ENCODE measurements at places on chromosomes 11 and 22. TPM values are rescaled to one million over a fixed set of nuclear protein-coding genes. Genes with fewer than 3 reads are reported as not detected.

TUBA8 gene
- 1.8 TPM for total RNA-seq

RGL4 gene
- total RNA-seq, result not detected

CLMP gene
- total RNA-seq, result 24.8 TPM

MSANTD4 gene
- 18.1 TPM for total RNA-seq

DAGLA gene
- 5.1 TPM for total RNA-seq

ZC3H12C gene
- 9.7 TPM for total RNA-seq

P4HA3 gene
- 6.1 TPM for total RNA-seq

ABTB2 gene
- 0.89 TPM for total RNA-seq

NPTXR gene
- total RNA-seq, result 4.8 TPM

FAM83F gene
- not detected for total RNA-seq

LRP4 gene
- total RNA-seq, result 54.1 TPM

TMEM179B gene
- total RNA-seq, result 46.7 TPM

BTG4 gene
- not detected for total RNA-seq

APOA4 gene
- not detected for total RNA-seq

MB gene
- total RNA-seq, result not detected

DNA sequence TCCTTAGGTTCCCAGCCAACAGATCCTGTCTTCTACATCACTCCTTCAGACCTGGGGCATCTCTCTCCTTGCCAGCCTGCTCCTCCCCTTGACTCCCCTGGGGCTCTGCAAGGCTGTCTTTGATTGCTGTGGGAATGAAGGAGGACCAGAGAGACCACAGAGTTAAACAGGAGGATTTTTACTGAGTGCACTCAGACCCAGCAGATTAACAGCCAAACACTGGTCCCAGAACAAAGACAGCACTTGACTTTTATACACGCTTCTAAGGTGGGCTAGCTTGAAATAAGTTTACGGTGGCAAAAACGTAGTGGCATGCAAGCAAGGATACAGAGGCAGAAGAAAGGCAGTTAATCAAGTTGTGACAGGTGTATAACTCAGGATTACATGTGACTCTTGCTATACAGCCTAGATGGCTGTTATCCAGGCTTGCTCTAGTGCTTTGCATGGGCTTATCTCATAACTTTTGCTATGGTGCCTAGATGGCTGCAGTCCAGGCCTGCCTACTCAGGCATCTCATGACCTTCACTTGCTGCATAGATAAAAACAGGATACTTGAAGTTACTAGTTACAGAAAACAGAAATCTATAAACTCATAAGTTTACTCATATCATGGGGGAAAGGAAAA lies 22.0 kb upstream of the GLYATL1 start:
- DNase-seq, result no peak

- DNase-seq, result no peak
Observed at GRCh38 chr11:119491753-119492510, 69.0 kb upstream of the THY1 start.

GRCh38 chr22:43831561-43832392 lies 19.7 kb upstream of the EFCAB6 start:
- DNase-seq, result no peak

GRCh38 chr22:39183991-39184585 lies 31.6 kb upstream of the CBX7 start:
- no peak for DNase-seq

- no peak for DNase-seq
Observed at GRCh38 chr11:42175203-42175602, 715.8 kb upstream of the LRRC4C start.

- DNase-seq, result no peak
Observed at GRCh38 chr11:131957201-131957600, 586.8 kb downstream of the NTM start.

GRCh38 chr11:9616858-9617257 lies 43.4 kb downstream of the WEE1 start:
- DNase-seq, result no peak

- DNase-seq, result peak; percentile 74
Observed at GRCh38 chr11:44623731-44624491, 58.4 kb downstream of the CD82 start.

DNA sequence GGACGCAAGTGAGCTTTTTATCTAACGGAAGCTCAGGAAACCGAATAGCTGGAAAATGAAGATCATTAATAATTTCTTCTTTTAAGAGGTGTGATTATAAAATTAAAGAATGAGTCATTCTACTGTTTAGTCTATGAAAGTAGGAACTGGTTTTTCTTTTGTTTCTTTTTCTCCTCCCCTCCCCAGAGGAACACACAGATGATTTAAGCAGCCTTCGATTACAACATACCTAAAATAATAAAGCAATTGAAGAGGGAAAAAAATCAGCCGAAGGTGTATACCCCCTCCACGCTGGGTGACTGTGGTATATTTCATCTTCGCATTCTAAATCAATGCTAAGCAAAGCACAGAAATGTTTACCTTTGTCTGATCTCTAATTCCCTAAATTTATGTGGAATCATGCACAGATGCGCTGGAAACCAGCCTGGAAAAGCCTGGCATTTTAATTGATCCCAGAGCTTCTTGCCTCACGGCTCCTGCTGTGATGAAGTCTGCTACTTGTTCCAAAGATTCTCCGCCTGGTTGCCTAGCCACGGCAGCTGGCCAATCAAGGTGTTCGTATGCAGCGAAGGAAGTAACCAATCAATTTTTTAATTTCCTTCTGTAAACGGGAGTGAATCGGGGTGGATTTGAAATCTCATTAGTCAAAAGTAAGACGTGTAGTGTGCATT lies 133.9 kb downstream of the FANCF start:
- no peak for DNase-seq

DNA sequence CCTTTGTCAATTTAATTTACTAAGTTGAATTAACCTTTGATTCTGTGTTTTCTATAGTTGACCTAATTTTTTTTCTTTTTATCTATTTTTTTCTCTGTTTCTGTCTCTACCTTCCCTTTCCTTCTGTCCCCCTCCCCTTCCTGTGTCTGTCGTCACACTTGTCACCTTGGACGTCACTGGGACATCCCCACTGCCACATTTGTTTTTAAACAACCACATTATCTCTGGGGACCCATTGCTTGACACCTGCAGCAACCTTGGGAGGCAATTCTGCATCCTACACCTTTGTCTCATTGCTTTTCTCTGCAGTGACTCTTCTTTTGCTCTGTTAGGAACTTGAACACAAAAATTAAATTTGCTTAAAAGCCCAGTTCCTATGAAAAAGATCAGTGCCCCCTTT lies 51.8 kb upstream of the TTC12 start:
- no peak for DNase-seq

GRCh38 chr11:34616830-34617504 lies 3.9 kb upstream of the EHF start:
- DNase-seq, result no peak

DNA sequence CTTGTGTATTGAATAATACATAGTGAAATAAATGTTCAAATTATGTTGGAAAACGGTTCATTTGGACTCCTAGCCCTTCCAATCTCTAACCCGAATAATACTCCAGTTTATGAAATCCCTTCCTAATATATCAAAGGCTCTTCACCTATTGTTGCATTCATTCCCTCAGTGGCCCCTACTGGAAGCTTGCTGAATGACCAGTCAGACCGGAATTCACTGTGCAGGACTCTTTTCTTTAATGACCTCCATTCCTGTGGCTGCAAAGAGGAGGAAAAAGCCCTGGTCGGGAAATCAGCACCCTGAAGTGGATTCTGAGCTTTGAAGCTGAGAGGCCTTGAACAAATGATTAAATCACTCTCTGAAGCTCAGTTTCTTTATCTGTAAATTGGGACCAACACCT lies 19.1 kb upstream of the RCN1 start:
- DNase-seq, result no peak

DNA sequence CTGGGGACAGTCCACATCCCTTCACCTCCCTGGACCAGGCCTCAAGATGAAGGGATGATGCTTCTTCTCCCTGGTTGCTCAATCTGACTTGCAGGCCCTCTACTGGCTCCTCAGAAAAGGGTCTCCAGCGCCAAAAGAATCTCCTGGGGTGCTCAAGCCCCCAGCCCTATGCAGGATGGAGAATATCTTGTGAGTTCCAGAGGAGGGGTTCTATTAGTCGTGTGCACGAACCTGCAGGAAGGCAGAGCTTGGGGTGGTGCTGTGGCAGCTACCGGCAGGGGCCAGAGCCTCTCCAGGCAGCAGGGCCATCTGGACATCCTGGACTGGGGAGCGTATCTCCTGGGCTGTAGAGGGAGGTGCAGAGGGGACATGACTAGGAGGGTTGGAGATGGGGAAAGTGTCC lies 1339.5 kb downstream of the BRD1 start:
- DNase-seq, result no peak

DNA sequence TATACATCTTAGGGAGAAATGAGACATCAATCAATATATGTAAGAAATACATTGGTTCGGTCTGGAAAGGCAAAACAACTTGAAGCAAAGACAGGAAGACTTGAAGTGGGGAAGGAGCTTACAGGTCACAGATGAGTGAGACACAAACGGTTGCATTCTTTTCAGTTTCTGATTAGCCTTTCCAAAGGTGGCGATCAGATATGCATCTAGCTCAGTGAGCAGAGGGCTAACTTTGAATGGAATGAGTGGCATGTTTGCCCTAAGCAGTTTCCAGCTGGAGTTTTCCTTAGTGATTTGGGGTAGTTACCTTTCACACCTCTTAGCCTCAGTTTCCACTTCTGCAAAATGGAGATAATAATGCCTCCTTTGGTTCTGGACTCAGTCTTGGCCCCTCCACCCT lies 15.8 kb downstream of the LHFPL7 start:
- no peak for DNase-seq

DNA sequence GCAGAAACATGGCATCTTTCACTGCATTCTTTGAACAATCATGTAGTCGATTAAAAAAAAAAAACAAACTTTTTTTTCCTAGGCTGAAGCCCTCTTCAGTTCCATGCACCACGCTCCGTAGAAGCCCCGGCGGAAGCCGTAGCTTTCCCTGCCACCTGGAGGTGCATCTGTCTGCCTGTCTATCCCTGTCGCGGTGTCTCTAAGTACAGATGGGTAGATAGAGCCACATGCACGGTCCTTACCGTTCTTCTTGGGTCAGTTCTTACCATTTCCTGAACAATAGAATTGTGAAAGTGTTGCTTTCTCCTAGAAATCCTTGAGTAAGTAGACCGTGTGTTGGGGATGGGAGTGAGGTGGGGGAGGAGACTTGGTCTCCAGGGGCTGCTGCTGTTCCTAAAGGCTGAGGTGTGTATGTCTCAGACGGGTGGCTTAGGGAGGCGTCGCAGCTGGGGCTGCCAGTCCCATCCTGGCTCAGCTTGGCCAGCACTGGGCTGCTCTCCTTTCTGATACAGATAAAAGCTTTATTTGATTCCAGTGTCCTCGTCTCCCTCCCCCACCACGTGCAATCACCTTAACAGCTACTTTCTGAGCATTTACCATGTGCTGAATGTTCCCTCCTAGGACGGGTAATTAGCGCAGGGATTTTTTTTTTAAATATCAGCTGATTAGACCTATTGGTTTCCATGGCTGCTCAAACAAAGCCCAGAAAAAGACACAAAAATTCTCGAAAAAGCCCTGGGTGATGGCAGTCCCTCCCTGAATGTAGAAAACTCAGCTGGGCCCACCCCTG lies 46.8 kb downstream of the MACROD1 start:
- DNase-seq, result no peak

GRCh38 chr11:94183886-94184264 lies 55.2 kb downstream of the PANX1 start:
- DNase-seq, result no peak

- DNase-seq, result no peak
Observed at GRCh38 chr11:6228520-6228919, 5.9 kb downstream of the FHIP1B start.

GRCh38 chr22:18069041-18069440 lies 8.7 kb upstream of the PEX26 start:
- DNase-seq, result no peak

DNA sequence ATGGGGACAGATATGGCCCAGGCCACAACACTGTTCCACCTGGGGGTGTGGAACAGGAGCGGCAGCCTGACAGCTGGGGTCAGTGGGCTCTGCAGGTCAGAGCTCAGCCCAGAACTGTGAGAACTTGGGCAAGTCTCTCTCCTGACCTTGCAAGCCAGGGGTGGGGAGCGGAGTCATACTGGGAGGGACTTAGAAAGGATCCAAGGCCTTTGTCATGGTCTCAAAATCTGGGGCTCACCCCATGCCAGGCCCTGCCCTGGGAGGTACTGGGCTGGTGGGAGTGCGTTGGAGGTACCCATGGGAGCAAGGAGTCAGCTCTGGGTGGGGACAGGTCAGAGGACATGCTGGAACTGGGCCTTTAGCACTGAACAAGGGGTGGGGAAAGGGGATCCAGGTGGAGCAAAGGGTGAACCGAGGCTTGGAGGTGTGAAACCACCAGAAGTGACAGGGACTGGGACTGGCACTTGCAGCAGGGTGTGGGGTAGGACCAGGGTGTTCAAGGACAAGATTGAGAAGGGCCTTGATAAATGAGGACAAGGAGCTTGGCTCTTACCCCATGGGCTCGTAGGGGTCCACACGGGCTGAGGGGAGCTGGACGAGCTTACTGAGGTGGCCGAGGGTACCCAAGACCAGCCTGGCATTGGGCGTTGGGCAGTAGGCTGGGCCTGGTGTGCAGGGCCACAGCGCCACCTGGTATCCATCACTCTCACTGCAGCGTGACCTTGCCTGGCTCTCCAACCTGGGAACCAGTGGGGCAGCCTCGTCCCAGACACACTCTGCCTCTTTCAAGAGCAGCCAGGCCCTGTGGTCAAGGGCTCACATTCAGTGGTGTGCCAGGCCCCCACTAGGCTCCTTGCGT lies 7.4 kb upstream of the PMM1 start:
- no peak for DNase-seq

DNA sequence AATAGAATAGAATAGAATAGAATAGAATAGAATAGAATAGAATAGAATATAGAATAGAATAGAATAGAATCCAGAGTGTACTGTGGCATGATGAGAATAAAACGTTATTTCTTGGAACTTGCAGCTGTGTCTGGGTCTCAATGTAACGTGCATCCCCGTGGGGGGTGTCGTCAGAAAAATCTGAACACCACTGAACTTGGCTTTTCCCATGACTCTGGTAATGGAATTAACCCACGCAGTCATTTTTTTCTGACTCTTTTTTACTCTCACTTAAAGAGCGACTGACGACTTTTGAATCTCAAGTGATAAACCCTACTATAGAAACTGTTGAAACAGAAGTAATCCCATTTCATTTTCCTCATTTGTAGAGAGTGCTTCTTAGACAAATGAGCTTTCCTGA lies 92.4 kb upstream of the BID start:
- DNase-seq, result no peak

DNA sequence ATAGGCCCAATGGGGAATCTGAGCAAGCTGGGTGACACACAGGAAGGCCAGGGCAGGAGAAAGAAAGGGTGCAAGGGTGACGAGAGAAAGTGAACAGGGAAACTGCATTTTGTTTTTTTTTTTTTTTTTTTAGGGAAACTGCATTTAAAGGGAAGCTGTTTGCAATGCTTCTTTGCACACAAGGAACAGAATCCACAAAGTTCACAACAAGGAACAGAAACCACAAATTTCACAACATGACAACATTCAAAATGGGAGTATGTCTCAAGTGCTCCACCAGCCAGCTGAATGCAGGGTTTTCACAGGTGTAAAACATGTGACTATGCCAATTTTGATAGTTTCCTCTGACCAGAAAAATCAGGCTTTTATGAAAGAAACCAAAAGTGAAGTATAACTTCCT lies 6.8 kb upstream of the PLAAT3 start:
- no peak for DNase-seq

- no peak for DNase-seq
Observed at GRCh38 chr11:15988693-15989231, 367.6 kb downstream of the SOX6 start.

Measured in osteocyte (in vitro differentiated cells).